ENCODE measurements at places on chromosomes 13 and 19. TPM values are rescaled to one million over a fixed set of nuclear protein-coding genes. Genes with fewer than 3 reads are reported as not detected.

Gene CDX2
- polyA plus RNA-seq = not detected

Gene DPF1
- polyA plus RNA-seq = 0.12 TPM

Gene ELANE
- 1.4 TPM for polyA plus RNA-seq

Gene NHLRC3
- 5.8 TPM for polyA plus RNA-seq

Gene STOML3
- not detected for polyA plus RNA-seq

Gene CALR3
- polyA plus RNA-seq = not detected

Gene CCDC194
- 0.23 TPM for polyA plus RNA-seq

Gene IGFL2
- polyA plus RNA-seq = not detected

Gene SIGLEC8
- polyA plus RNA-seq = not detected

Gene CEACAM5
- polyA plus RNA-seq = not detected

Gene N4BP2L1
- 8.2 TPM for polyA plus RNA-seq

Gene GAS6
- 249 TPM for polyA plus RNA-seq

Gene CGB1
- polyA plus RNA-seq = not detected

Gene BSG
- polyA plus RNA-seq = 727 TPM

Gene CGB8
- polyA plus RNA-seq = not detected

Gene NDUFS7
- polyA plus RNA-seq = 634 TPM

Gene PRR19
- not detected for polyA plus RNA-seq

Gene CD79A
- 0.51 TPM for polyA plus RNA-seq

Gene LGI4
- 4.2 TPM for polyA plus RNA-seq
